ENCODE measurements at places on chromosomes 12 and 14. TPM values are rescaled to one million over a fixed set of nuclear protein-coding genes. Genes with fewer than 3 reads are reported as not detected.

GRCh38 chr14:97976861-97977260, 1179.7 kb downstream of the VRK1 start:
- H3K27me3 ChIP-seq: no peaks in the 10 kb centered on the region
- H3K4me3 ChIP-seq: no peak overlapping the region
- no peaks in the 10 kb centered on the region for H3K36me3 ChIP-seq
- H3K27ac ChIP-seq: no peak overlapping the region

DNA sequence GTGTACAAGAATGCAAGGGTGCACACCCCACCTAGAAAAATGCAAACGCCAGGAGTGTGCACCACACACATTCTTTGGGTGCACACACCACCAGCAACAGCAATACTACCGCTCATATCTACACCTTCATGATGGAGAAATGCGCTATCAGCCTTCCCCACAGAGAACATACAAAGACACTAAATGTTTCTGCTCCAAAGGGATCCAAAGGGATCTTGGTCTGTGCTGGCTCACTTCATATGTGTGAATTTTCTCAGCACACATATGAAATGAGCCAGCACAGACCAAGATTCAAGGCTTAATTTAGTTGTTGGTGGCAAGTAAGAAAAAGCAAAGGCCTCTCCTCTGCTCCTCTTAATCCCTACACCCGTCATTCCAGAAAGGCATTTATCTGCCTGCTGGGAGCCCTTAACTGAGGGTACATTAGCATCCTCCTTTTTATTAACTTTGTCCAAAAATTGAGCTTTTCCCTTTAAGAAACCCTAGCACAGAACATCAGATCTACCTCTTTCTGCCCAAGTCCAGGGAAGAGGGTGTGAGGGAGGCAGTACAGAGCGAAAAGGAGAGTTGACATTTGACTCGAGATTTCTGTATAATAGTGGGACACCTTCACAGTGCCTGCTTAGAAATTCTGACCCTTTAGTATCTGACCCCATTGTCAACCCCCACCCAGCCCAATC, 8.3 kb downstream of the BMP4 start:
- no peak overlapping the region for H3K4me3 ChIP-seq
- peaks cover 34% of the 10 kb centered on the region for H3K27me3 ChIP-seq
- no peak for DNase-seq
- no peaks in the 10 kb centered on the region for H3K36me3 ChIP-seq
- no peak overlapping the region for H3K27ac ChIP-seq

GRCh38 chr12:74292351-74293194, 245.1 kb upstream of the ATXN7L3B start:
- no peaks in the 10 kb centered on the region for H3K27me3 ChIP-seq
- DNase-seq: no peak
- H3K4me3 ChIP-seq: no peak overlapping the region
- H3K27ac ChIP-seq: no peak overlapping the region
- H3K4me1 ChIP-seq: no peaks in the 10 kb centered on the region

DNA sequence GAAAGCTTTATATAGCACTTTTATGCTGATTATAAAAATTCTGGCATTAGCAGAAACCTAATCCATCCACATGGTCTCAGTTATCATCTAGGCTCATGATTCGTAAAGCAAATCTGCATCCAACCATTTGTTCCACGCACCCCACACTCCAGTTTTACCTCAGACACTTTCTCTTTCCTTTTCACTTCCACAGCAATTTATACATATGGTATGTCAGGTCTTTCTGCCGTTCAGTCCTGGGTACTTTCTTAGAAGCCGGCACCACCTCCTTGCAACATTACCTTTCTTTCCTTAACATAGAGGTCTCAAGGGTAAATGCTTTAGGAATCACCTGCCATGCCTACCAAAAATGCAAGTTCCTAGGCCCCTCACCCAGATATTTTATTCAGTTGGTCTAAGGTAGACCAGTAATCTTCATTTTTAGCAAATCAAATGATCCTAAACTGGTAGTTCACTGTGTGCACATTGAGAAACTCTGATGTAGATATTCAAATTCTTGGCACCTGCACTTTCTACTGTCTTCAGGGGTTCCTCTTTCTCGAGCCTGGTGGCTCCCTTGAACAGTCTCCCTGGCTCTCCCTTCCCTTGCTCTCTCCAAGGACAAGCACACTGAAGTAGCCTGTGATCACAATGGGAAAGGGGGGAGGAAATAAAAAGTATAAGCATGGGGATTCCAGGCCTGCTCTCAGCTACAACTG, 2.8 kb upstream of the KRAS start:
- no peak for DNase-seq
- 0 out of 2 replicates have a peak, but pooled peaks cover 6% of the 10 kb centered on the region for H3K4me1 ChIP-seq
- no peak overlapping the region for H3K27ac ChIP-seq
- no peak overlapping the region for H3K4me3 ChIP-seq
- no peaks in the 10 kb centered on the region for H3K27me3 ChIP-seq

DNA sequence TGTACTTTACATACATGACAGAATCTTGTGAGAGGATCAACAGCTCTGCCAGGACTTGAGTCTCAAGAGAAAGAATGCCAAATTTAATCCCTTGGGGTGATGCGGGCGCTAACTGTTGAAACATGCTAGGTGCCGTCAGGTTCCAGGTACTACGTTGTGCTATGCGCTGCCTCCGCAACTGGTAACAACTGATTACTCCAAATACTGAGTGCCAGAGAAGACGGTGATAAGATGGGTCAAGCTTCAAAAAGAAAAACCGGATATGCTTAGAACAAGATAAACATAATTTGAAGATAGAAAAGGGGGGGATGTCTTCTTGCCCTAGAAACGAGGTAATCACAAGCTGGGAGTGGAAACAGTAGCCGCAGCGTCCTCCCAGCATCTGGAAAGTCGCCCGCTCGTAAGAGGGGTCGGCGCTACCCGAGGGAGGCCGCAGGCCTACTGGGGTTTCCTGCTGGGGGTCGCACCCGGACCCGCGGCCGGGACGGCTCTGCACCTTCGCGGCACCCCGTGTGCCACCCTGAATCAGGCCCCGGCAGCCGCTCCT, 678 bp downstream of the ZBTB25 start:
- peak; percentile 59 for DNase-seq
- peaks cover 52% of the 10 kb centered on the region for H3K4me1 ChIP-seq
- no peaks in the 10 kb centered on the region for H3K27me3 ChIP-seq
- no peaks in the 10 kb centered on the region for H3K36me3 ChIP-seq
- H3K4me3 ChIP-seq: peak overlapping the region; percentile 91

- H3K36me3 ChIP-seq: no peaks in the 10 kb centered on the region
- H3K27me3 ChIP-seq: no peaks in the 10 kb centered on the region
- H3K4me1 ChIP-seq: peaks cover 25% of the 10 kb centered on the region
- no peak overlapping the region for H3K4me3 ChIP-seq
Measured at GRCh38 chr12:57614948-57615500, 3.8 kb downstream of the ARHGEF25 start.

DNA sequence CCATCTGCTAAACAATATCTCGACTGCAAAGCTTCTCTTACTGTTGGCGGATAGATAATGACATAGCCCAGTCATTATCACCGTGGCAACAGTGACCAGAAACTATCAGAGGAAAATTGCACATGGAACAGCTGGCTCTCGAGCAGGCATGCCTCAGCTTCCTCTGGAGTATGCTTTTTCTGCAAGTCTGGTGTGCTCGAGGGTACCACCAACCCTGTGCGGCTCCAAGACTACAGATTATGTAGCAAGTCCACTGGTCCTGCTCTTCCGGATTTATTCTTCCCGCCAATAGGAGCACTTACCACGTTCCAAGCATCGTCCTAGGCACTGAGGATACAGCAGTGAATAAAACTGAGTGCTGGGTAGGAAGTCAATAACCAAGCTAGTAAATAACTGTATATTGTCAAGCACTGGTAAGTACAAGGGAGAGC, 1.4 kb upstream of the GLRX5 start:
- H3K4me3 ChIP-seq: peak overlapping the region; percentile 83
- H3K27me3 ChIP-seq: no peaks in the 10 kb centered on the region
- peaks cover 58% of the 10 kb centered on the region for H3K4me1 ChIP-seq
- H3K36me3 ChIP-seq: no peaks in the 10 kb centered on the region
- DNase-seq: peak; percentile 83
- H3K27ac ChIP-seq: peak overlapping the region; percentile 87

- H3K27me3 ChIP-seq: no peaks in the 10 kb centered on the region
- H3K36me3 ChIP-seq: peaks cover 11% of the 10 kb centered on the region
- peak overlapping the region; percentile 90 for H3K4me3 ChIP-seq
- no peak for DNase-seq
- peaks cover 18% of the 10 kb centered on the region for H3K4me1 ChIP-seq
Measured at GRCh38 chr14:55051165-55051422, 353 bp upstream of the MAPK1IP1L start.

DNA sequence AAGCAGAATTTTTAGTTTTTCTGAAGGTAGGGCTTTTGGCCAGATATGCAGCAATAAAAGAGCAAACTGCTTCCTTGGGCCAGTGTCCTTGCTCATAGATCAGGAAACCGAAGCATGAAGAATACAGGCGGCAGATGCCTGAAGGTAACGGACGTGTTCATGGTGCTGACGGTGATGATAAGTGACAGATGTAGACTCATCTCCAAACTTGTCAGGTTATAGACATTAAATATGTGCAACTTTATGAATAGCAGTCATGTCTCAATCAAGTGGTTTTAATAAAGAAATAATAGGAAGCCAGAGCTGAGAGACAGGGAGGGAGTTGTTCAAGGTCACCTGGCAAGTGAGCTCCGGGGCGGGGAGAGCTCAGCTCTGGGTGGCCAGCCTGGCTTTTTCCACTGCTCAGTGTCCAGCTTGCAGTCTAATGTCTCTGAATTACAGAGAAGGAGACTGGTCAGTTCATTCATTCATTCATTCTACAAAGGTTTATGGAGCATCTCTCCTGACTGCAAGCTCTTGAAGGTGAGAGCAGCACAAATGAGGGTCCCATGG, 1.0 kb downstream of the SERPINA5 start:
- H3K27me3 ChIP-seq: peaks cover 14% of the 10 kb centered on the region
- no peaks in the 10 kb centered on the region for H3K4me1 ChIP-seq
- H3K36me3 ChIP-seq: no peaks in the 10 kb centered on the region
- H3K4me3 ChIP-seq: no peak overlapping the region
- no peak overlapping the region for H3K27ac ChIP-seq

GRCh38 chr12:12665194-12665593, 30.8 kb downstream of the GPR19 start:
- no peaks in the 10 kb centered on the region for H3K27me3 ChIP-seq
- no peak for DNase-seq
- H3K36me3 ChIP-seq: no peaks in the 10 kb centered on the region
- H3K4me3 ChIP-seq: no peak overlapping the region

- DNase-seq: no peak
- no peak overlapping the region for H3K4me3 ChIP-seq
- H3K27me3 ChIP-seq: no peaks in the 10 kb centered on the region
- H3K4me1 ChIP-seq: peaks cover 7% of the 10 kb centered on the region
Measured at GRCh38 chr14:76882651-76883050, 56.4 kb downstream of the LRRC74A start.

GRCh38 chr12:46230983-46231382, 37.9 kb downstream of the SLC38A1 start:
- no peak overlapping the region for H3K27ac ChIP-seq
- no peak for DNase-seq
- no peaks in the 10 kb centered on the region for H3K4me1 ChIP-seq
- no peaks in the 10 kb centered on the region for H3K27me3 ChIP-seq

DNA sequence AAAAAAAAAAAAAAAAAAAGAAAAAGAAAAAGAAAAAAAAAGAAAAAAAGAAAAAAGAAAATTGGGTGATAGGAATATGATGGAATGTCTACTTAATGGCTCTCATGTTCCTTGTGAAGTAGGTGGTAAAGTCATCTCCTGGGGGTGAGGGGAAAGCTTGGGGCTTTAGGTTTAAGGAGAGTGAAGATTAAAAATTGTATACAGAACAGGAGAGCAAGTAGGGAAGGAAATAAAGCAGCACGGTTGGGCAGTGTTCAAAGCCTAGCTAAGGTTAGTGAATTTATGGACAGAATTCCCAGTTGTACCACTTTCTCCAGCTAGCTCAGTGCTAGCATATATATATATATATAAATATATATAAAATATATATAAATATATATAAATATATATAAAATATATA, 40.0 kb upstream of the SLC2A13 start:
- H3K27me3 ChIP-seq: no peaks in the 10 kb centered on the region
- no peak overlapping the region for H3K4me3 ChIP-seq
- H3K27ac ChIP-seq: no peak overlapping the region

- H3K36me3 ChIP-seq: no peaks in the 10 kb centered on the region
- DNase-seq: no peak
Measured at GRCh38 chr14:52307376-52307775, 6.7 kb upstream of the PTGER2 start.

RNASE3 gene
- not detected for polyA plus RNA-seq

CATSPERB gene
- not detected for polyA plus RNA-seq

ZDHHC17 gene
- polyA plus RNA-seq: 14.6 TPM

FAM90A1 gene
- polyA plus RNA-seq: not detected

FOXG1 gene
- 0.04 TPM for polyA plus RNA-seq

NTF3 gene
- polyA plus RNA-seq: 6.2 TPM
